ENCODE measurements at places on chromosomes 16 and 17. TPM values are rescaled to one million over a fixed set of nuclear protein-coding genes. Genes with fewer than 3 reads are reported as not detected.

CNGB1 gene
- not detected for total RNA-seq

MIEF2 gene
- total RNA-seq = 9.5 TPM

RASL10B gene
- total RNA-seq = 21.3 TPM

FBXW10B gene
- total RNA-seq = 1.1 TPM

ODAD4 gene
- total RNA-seq = 0.99 TPM

WNT9B gene
- total RNA-seq = not detected

KRT31 gene
- total RNA-seq = not detected

AFMID gene
- 31.7 TPM for total RNA-seq

TBX2 gene
- total RNA-seq = 2.0 TPM

SEPTIN1 gene
- 1.3 TPM for total RNA-seq

TP53TG3D gene
- total RNA-seq = not detected

CLEC19A gene
- total RNA-seq = not detected

KCNH4 gene
- total RNA-seq = not detected

MYO1D gene
- total RNA-seq = 96.5 TPM

ITGAD gene
- not detected for total RNA-seq

DNA sequence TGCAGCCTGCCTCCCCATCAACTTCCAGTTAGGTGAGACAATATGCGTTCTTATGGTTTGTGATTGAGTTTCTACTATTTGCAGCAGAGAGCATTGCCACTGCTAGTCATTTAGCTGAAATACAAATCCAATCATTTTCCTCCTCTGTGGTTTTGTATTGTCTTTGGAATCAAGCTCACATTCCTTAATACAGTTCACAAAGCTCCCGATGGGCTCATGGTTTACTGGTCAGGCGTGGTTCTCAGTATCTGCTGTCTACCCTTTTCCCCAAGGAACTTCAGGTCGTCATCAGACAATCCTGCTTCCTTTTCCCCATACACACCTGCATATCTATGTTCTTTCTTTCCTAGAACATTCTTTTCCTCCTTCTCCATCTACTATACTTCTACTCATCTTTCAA, 69.6 kb upstream of the GAS7 start:
- no peak for DNase-seq

DNA sequence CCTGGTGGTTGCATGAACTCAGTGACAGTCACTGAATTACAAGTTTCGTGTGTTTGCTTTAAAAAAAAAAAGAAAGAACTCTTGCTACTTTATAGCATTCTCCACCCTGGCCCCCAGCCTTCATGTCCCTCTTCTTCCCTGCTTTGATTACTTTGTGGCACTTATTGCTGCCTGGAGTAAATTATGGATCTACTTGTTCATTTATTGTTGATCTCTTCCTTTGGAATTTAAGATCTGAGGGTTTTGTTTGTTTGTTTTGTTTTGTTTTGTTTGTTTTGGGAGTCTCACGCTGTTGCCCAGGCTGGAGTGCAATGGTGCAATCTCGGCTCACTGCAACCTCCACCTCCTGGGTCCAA, 126.5 kb downstream of the ABCC6 start:
- DNase-seq = no peak

- no peak for DNase-seq
Measured at GRCh38 chr17:58969156-58969555, 137.5 kb downstream of the TRIM37 start.

DNA sequence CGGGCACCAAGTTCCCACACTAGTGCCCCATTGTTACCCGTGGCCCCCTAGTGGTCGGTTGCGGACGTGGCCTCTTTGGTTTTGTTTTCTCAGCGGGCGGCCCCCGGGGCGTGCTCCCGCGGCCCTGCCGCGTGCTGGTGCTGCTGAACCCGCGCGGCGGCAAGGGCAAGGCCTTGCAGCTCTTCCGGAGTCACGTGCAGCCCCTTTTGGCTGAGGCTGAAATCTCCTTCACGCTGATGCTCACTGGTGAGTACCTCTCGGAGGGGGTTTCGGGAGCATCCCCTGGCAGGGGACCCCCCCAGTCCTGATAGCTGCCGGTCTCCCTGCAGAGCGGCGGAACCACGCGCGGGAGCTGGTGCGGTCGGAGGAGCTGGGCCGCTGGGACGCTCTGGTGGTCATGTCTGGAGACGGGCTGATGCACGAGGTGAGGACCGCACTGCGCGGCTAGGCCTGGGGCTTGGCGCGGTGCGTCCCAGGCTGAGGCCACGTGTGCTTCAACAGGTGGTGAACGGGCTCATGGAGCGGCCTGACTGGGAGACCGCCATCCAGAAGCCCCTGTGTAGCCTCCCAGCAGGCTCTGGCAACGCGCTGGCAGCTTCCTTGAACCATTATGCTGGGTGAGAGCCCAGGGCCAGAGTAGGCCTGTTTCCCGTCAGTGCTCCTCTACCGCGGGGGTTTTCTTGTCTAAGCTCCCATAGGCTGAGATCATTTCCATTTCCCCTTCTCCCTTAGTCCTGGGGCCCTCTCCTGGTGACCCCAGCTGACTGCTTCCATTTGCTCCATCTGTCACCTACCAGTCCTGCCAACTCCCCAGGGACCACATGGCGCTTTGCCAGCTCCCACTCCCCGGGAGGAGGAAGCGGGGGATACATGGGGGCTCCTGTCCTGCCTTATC, 1.7 kb downstream of the SPHK1 start:
- no peak for DNase-seq

GRCh38 chr17:54967621-54968261, 713 bp downstream of the COX11 start:
- DNase-seq = no peak

GRCh38 chr17:43814714-43815113, 18.2 kb downstream of the MPP3 start:
- DNase-seq = no peak

DNA sequence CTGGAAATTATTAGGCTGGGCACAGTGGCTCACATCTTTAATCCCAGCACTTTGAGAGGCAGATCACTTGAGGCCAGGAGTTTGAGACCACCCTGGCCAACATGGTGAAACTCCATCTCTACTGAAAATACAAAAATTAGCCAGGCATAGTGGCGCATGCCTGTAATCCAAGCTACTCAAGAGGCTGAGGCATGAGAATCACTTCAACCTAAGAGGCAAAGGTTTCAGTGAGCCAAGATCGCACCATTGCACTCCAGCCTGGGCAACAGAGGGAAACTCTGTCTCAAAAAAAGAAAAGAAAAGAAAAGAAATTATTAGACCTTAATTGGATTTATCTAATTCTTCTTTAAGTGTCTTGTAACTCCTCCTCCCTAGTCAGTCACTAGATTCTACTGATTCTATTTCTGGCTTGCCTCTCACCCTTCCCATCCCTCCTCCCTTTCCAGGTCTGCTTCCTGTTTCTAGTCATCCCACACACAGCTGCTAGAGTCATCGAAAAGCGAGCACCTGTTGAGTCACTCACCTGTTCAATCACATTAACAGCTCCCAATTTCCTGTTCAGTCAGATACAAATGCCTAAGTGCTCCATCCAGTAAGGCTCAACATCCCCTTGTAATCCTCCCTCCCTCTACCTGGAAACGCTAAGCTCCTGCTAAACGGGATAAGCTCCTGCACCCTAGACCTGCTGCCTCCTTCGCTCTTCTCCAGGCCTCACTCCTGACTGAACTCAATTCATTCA, 34.6 kb downstream of the ERN1 start:
- no peak for DNase-seq

GRCh38 chr17:15452746-15453145, 14.7 kb downstream of the CDRT4 start:
- no peak for DNase-seq

DNA sequence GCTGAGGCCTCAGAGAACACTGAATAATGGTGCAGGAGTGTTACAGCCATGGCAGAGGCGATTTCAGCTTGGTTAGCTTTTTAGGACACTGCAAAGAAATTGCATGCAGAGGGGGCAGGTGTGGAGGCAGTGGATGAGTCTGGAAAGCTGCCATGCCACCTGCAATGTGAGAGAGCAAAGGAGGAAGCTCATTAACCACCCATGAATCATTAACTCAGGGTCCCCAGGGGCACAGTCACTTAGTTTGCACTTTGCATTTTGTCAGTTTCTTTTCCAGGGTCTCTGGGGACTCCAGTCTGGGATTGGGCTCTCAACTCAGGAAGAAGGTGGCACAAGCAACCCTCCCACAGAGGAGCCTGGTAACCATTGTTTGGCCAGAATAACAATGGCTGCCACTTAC, 132.9 kb downstream of the USP31 start:
- no peak for DNase-seq

DNA sequence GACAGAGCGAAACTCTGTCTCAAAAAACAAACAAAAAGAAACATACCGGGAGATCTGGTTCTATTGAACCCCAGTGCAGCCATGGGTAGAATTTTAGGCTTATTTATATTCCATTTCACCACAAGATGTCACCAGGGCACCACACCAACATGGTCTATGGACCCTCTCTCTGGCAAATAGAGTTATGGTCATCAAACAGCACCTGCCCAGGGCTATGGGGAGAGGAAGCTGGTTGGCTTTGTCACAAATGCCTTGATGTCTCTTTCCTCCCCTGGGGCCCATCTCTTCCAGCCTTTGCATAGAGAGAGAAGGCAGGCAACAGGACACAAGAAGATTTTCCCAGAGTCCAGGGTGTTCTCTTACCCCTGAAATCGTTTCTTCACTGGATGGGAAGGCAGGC, 128.4 kb downstream of the WWOX start:
- DNase-seq = no peak

- DNase-seq = no peak
Measured at GRCh38 chr17:55660178-55660886, 62.3 kb downstream of the TMEM100 start.

DNA sequence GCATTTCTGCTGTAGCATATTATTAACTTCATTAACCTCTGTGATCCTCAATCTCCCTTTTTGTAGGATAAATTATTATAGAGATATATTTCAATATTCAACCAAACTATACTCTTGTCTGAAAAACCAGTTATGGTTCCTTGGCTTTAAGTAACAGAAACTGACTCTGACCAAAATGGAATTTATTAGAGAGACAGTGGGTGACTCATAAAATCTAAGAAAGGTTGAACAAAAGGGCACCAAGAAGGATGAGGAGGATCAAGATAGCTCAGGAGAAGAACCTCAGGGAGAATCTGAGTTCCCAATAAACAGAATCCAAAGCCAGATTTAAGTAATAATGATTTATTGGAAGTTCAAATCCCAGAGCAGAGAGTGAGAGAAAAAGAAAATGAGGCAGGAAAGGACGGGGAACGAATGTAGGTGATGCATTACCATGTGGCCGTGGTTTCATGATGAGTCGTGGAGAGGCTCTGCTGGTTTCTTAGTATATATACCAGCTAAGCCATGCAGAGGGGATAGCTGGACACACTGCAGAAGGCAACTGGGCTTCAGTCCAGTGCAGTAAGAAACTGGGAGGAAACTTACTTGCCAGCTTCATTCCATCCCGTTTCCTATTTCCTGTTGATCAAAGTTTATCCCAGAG, 151.5 kb upstream of the GOT2 start:
- DNase-seq = no peak

GRCh38 chr17:30378241-30378824, 394 bp upstream of the CPD start:
- DNase-seq = no peak

DNA sequence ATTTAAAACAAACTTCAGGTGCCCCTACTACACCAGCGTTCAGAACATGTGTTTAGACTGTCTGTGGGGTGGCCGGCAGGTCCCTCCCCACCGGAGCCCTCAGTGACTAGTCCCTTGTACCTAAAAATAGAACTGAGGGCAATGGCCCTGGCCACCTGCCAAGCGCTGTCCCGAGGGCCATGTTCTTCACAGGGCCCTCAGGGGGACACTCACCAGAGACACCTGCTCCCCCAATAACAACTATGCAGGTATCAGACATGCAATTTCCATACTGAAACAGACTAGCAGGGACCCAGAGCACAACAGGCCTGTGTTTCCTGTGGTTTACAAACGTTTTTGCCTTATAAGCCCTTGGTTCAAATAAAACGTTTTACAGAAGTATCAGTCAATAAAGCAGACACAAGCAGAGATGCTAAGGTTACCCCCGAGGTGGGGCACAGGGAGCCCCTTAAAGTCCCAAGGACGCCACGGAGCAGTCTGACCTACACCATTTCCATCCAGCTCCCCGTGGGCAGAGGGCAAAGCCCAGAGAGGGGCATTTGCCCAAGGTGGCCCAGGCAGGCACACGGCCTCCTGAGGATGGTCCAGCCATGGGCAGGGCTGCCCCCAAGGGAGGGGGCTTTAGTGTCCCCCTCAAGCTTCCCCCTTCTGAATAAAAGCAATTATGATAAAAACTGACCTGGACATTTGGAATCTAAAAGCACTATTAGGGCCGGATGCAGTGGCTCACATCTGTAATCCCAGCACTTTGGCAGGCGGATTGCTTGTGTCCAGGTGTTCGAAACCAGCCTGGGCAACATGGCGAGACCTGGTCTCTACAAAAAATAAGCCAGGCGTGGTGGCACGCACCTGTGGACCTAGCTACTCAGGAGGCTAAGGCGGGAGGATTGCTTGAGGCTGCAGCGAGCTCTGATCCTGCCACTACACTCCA, 896 bp upstream of the MYLK3 start:
- no peak for DNase-seq

DNA sequence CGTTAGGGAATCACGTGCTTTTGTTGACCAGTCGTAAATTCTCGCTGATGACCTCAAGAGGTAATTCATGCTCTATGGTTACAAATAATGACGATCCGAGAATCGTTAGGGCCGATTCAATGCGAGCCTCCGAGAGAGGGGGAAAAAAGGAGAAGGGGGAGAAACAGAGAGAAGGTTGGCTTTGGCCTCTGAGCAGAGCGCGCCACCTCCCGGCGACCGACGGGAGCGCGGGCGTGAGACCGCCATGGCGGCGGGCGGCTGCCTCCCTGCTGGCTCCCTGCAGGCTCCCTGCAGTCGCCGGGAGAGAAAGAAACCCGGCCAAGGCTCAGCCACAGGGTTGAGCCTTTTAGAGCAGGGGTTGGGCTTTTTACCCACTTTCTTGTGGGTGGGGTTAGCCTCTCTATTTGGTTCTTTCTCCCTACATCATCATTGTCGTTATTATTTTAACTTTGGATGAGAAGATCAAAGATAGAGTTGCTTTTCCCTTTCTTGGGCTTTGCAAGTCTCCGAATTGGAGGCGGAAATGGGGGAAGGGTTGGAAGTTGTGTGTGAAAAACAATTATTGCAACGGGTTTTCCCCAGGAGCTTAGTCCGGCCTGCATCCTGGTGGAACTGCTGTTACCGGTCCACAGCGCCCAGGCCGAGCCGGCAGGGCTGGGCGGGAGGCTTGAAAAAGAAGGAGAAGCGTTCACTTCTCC, 410 bp upstream of the HOXB5 start:
- no peak for DNase-seq

GRCh38 chr16:75193265-75193650, 13.7 kb downstream of the CTRB2 start:
- no peak for DNase-seq

DNA sequence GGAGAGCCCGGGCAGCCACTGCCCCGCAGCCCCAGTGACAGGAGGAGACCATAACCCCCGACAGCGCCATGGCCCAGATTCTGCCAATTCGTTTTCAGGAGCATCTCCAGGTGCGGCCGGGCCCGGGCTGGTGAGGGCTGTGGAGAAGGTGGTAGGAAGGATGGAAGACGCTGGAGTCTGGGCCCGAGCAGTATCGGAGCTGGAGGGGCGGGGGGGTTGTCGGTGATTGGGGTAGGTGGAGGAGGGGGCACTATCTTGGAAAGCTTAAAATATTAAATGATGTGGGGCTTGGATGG, 317 bp downstream of the CLTC start:
- no peak for DNase-seq

Data from chondrocyte (in vitro differentiated cells).